Activated CD8-positive, alpha-beta T cell treated with anti-CD3 and anti-CD28 coated beads, Interleukin-2, amount 10 ng/mL, durations not matched to agents 7 days and 5 days (primary cell): ENCODE measurements at places on chromosomes 4 and X. TPM values are rescaled to one million over a fixed set of nuclear protein-coding genes. Genes with fewer than 3 reads are reported as not detected.

The TCEAL9 gene
- 1.2 TPM for total RNA-seq

DNA sequence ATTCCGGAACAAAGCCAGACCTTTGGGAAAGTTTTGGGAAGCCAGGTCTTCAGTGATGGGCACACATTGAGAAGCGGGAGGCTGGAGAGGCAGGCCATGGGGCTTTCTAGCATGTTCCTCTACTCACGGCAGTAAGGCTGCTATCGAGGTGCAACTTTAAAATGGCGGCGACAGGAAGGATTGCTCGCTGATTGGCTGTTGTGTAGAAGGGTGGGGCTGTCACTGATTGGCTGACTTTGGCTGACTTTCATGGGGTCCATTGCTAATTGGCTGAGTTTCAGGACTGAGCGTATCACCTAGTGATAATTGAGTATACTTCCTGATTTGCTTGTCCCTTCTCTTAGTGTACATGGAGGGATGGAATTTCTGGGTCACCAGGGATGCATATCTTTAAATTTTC is 19.7 kb upstream of the GLOD5 start:
- H3K27me3 ChIP-seq = no peaks in the 10 kb centered on the region
- H3K36me3 ChIP-seq = no peaks in the 10 kb centered on the region
- peaks cover 11% of the 10 kb centered on the region for H3K4me1 ChIP-seq

The NDST3 gene
- not detected for total RNA-seq

GRCh38 chr4:78014889-78015886 is 41.9 kb upstream of the FRAS1 start:
- peaks cover 9% of the 10 kb centered on the region for H3K27me3 ChIP-seq
- no peaks in the 10 kb centered on the region for H3K4me1 ChIP-seq
- DNase-seq = no peak
- H3K36me3 ChIP-seq = no peaks in the 10 kb centered on the region
- H3K27ac ChIP-seq = no peak overlapping the region

GRCh38 chr4:59655996-59656395 is 1544.1 kb upstream of the ADGRL3 start:
- no peak overlapping the region for H3K4me3 ChIP-seq
- no peak for DNase-seq
- H3K27ac ChIP-seq = no peak overlapping the region
- H3K4me1 ChIP-seq = no peaks in the 10 kb centered on the region

GRCh38 chrX:724256-724655 is 93.7 kb downstream of the SHOX start:
- peak overlapping the region; percentile 43 for H3K27ac ChIP-seq
- no peaks in the 10 kb centered on the region for H3K36me3 ChIP-seq
- no peak overlapping the region for H3K4me3 ChIP-seq
- peak; percentile 32 for DNase-seq
- no peaks in the 10 kb centered on the region for H3K27me3 ChIP-seq
- H3K4me1 ChIP-seq = no peaks in the 10 kb centered on the region

- DNase-seq = no peak
- no peaks in the 10 kb centered on the region for H3K36me3 ChIP-seq
- peaks cover 1% of the 10 kb centered on the region for H3K4me1 ChIP-seq
- no peak overlapping the region for H3K27ac ChIP-seq
- peaks cover 7% of the 10 kb centered on the region for H3K27me3 ChIP-seq
Observed at GRCh38 chr4:86554646-86555045, 39.5 kb upstream of the PTPN13 start.

DNA sequence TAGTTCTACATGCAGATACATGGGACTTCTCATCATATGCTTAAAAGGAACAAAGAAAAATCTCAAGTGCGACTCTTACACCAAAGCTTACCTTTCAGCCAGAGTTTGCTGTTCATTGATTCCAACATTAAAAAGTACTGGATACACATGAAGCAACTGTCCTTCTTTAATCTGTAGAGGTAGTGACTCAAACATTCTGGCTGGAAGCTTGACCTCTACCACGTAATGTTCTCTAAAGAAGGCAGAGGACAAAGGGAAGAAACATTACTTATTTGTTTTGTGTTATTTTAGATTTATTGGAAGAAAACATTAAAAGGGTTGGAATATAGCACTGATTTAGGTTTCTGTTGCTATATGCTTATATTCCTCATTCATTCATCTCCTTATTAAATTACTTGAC is 476.1 kb downstream of the IL15 start:
- H3K36me3 ChIP-seq = peaks cover 42% of the 10 kb centered on the region
- DNase-seq = no peak
- H3K27me3 ChIP-seq = no peaks in the 10 kb centered on the region
- H3K4me1 ChIP-seq = no peaks in the 10 kb centered on the region
- no peak overlapping the region for H3K27ac ChIP-seq
- no peak overlapping the region for H3K4me3 ChIP-seq

The STPG2 gene
- total RNA-seq = not detected

DNA sequence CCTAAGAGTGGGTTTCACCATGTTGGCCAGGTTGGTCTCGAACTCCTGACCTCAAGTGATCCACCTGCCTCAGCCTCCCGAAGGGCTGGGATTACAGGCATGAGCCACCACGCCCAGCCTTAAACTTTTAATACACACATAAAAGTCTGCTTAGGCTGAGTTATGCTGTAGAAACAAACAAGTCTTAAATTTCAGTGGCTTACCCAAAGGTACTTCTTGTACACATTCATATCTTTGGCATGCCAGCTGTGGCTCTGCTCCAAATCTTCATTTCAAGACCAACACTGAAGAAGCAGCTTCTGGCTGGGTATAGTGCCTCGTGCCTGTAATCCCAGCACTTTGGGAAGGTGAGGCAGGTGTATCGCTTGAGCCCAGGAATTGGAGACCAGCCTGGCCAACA is 80.3 kb downstream of the PPEF2 start:
- H3K4me3 ChIP-seq = no peak overlapping the region
- no peak overlapping the region for H3K27ac ChIP-seq
- H3K36me3 ChIP-seq = no peaks in the 10 kb centered on the region
- peaks cover 2% of the 10 kb centered on the region for H3K27me3 ChIP-seq
- H3K4me1 ChIP-seq = no peaks in the 10 kb centered on the region

The PLS3 gene
- total RNA-seq = 0.39 TPM

GRCh38 chrX:135543924-135544323 is 23.5 kb downstream of the INTS6L start:
- H3K27ac ChIP-seq = no peak overlapping the region
- DNase-seq = peak; percentile 39
- H3K4me1 ChIP-seq = peaks cover 25% of the 10 kb centered on the region
- H3K36me3 ChIP-seq = peaks cover 37% of the 10 kb centered on the region

- peaks cover 10% of the 10 kb centered on the region for H3K27me3 ChIP-seq
- H3K4me1 ChIP-seq = peaks cover 3% of the 10 kb centered on the region
- DNase-seq = no peak
- H3K4me3 ChIP-seq = no peak overlapping the region
- no peak overlapping the region for H3K27ac ChIP-seq
Observed at GRCh38 chr4:40995850-40996249, 218.5 kb downstream of the APBB2 start.

The TASL gene
- total RNA-seq = 3.1 TPM

- peak overlapping the region; percentile 72 for H3K4me3 ChIP-seq
- DNase-seq = peak; percentile 51
- peak overlapping the region; percentile 97 for H3K27ac ChIP-seq
- peaks cover 28% of the 10 kb centered on the region for H3K36me3 ChIP-seq
Observed at GRCh38 chr4:42673082-42673425, 16.1 kb upstream of the ATP8A1 start.

DNA sequence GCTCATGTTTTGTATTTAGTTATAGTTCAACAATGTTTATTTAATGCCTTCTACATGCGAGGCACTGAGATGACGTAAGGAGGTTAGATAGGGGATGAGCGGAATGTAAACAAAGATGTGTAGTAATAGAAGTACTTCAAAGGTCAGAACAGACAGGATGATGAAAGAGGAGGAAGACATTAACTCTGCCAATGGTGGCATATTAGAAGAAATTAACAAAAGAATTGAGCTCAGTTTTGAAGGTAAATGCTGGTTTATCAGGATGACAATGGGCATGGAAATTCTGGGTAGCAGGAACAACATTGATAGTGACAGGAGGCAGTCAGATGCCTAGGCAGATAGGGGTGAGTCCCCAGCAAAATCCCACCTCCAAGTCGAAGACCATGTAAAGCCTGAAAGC is 62.3 kb upstream of the PGRMC2 start:
- H3K36me3 ChIP-seq = no peaks in the 10 kb centered on the region
- no peak for DNase-seq
- no peak overlapping the region for H3K27ac ChIP-seq
- no peaks in the 10 kb centered on the region for H3K4me1 ChIP-seq

DNA sequence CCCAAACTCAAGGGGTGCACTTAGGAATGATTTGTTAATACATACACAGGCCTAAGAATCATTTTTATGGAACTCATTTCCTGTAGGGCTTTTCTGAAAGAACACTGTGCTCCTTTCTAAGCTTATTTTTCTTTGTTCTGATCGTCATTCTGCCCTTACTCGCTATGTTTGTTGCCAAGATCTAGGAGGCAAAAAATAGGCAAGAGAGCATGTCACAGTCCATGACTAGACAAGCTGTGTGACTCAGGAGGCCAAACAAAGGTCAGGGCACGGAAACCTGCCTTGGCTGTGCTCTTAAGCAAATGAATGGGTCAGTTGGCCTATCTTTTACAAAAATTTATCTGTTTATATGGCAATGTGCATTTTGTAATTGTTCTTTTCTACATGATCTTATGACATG is 42.5 kb upstream of the C1GALT1C1 start:
- H3K36me3 ChIP-seq = peaks cover 7% of the 10 kb centered on the region
- DNase-seq = no peak
- no peak overlapping the region for H3K4me3 ChIP-seq
- peaks cover 5% of the 10 kb centered on the region for H3K4me1 ChIP-seq
- H3K27me3 ChIP-seq = no peaks in the 10 kb centered on the region

The LINC00632 gene
- total RNA-seq = 0.79 TPM

DNA sequence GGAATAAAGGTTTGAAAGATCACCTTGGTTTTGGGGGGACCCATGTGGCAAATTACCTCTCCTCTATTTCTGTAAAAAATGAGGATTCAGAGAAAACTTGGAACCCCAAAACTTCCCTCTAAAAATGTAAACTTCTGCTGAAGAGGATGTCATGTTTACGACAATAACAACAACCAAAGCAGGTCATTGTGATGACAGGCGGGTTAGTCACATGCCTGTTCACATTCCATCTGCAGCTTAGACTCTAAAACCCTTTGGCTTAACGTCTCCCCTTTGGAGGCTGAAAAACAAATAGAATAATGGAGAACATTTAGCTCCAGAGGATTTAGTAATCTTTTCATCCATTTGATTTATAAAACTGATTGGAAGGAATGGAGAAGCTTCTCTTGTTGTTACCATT is 75.0 kb upstream of the FAM9C start:
- DNase-seq = no peak
- H3K27me3 ChIP-seq = no peaks in the 10 kb centered on the region
- H3K36me3 ChIP-seq = peaks cover 12% of the 10 kb centered on the region
- H3K4me1 ChIP-seq = peaks cover 29% of the 10 kb centered on the region
- H3K27ac ChIP-seq = no peak overlapping the region

The NMU gene
- not detected for total RNA-seq

The MCUB gene
- total RNA-seq = 104 TPM

DNA sequence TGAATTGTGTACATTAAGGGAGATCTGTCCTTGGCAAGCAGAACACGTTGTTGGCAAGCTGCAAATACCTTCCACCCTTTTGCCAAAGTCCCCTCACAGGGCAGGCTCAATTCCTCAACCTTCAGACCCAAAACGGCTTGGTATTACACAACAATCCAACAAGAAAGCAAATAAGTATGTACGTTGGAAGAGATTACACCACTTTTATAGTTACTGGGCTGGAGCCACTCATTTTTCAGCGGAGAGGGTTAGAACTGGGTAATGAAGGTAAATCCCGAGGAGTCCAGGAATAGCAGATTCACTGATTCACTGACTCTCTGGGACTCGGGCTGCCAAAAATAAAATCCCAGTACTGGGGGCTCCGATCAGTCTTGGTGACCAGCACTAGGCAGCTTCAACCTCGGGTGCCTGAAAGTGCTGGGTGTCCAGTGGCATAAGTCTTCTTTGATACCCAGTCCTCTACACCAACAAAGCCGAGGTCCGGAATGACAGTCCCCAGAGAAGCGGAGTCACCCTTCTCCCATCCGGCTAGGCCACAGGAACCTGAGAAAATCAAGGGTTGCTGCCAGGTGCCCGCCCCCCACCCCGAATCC is 587 bp downstream of the TIMM8A start:
- peak overlapping the region; percentile 88 for H3K4me3 ChIP-seq
- DNase-seq = no peak
- no peaks in the 10 kb centered on the region for H3K27me3 ChIP-seq
- H3K36me3 ChIP-seq = peaks cover 14% of the 10 kb centered on the region
- H3K27ac ChIP-seq = peak overlapping the region; percentile 91

GRCh38 chr4:73068491-73069337 is 802 bp downstream of the COX18 start:
- H3K36me3 ChIP-seq = peaks cover 26% of the 10 kb centered on the region
- peak overlapping the region; percentile 83 for H3K4me3 ChIP-seq
- no peaks in the 10 kb centered on the region for H3K27me3 ChIP-seq

The GAGE12J gene
- total RNA-seq = not detected

GRCh38 chr4:972651-973424 is 531 bp downstream of the DGKQ start:
- no peak overlapping the region for H3K27ac ChIP-seq
- H3K36me3 ChIP-seq = no peaks in the 10 kb centered on the region
- H3K27me3 ChIP-seq = no peaks in the 10 kb centered on the region
- DNase-seq = peak; percentile 62

- H3K27me3 ChIP-seq = no peaks in the 10 kb centered on the region
- H3K27ac ChIP-seq = no peak overlapping the region
- no peak for DNase-seq
- no peak overlapping the region for H3K4me3 ChIP-seq
- no peaks in the 10 kb centered on the region for H3K36me3 ChIP-seq
Observed at GRCh38 chr4:163540977-163541376, 46.5 kb downstream of the TMA16 start.

The APLN gene
- total RNA-seq = 2.1 TPM

DNA sequence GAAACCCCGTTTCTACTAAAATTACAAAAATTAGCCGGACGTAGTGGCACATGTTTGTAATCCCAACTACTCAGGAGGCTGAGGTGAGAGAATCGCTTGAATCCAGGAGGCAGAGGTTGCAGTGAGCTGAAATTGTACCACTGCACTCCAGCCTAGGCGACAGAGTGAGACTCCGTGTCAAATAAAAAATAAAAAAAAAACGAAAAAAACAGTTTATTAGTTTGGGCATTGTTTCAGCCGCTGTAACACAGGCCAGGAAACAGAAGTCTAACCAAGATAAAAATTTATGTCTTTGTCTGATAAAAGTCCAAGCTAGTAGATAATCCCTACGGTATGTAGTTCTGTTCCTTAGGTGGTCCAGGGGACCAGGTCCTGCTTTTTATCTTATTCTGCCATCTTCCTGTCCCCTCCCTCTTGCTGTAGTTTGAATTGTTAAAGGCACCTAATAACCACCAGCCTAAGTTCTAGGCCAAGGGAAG is 21.4 kb downstream of the USO1 start:
- no peaks in the 10 kb centered on the region for H3K4me1 ChIP-seq
- H3K27ac ChIP-seq = no peak overlapping the region
- no peak overlapping the region for H3K4me3 ChIP-seq
- peaks cover 9% of the 10 kb centered on the region for H3K36me3 ChIP-seq
- DNase-seq = no peak

- peaks cover 3% of the 10 kb centered on the region for H3K27me3 ChIP-seq
- H3K27ac ChIP-seq = no peak overlapping the region
- H3K4me1 ChIP-seq = peaks cover 12% of the 10 kb centered on the region
- H3K4me3 ChIP-seq = peak overlapping the region; percentile 84
Observed at GRCh38 chrX:53071064-53071463, 11.1 kb upstream of the TSPYL2 start.
